ENCODE measurements at places on chromosomes 5 and 9.

- no peak for DNase-seq
- H3K4me3 ChIP-seq: no peak overlapping the region
- H3K27ac ChIP-seq: no peak overlapping the region
- H3K4me1 ChIP-seq: no peaks in the 10 kb centered on the region
- no peaks in the 10 kb centered on the region for H3K27me3 ChIP-seq
- no peaks in the 10 kb centered on the region for H3K36me3 ChIP-seq
Observed at GRCh38 chr5:168666356-168666755, 87.2 kb upstream of the PANK3 start.

DNA sequence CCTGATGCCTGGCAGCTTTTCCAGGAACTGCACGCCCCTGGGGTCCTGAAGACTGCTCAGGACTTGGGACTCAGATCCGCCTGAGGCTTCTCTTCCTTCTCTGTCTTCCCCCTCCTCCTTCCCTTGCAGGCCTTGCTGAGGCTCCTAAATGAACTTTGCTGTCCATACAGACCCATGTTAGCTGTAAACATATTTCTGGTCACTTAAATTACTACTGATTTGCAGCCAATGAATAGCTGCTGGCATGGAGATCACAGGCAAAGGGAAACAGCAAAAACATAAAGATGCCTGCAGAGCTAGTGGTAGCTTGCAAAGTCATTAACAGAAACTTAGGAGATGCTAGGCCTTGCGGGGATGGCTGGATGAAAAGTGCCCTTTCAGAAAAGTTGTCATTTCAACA lies 261.9 kb downstream of the GADD45G start:
- H3K27ac ChIP-seq: no peak overlapping the region
- no peak for DNase-seq
- no peaks in the 10 kb centered on the region for H3K4me1 ChIP-seq
- peaks cover 10% of the 10 kb centered on the region for H3K27me3 ChIP-seq

DNA sequence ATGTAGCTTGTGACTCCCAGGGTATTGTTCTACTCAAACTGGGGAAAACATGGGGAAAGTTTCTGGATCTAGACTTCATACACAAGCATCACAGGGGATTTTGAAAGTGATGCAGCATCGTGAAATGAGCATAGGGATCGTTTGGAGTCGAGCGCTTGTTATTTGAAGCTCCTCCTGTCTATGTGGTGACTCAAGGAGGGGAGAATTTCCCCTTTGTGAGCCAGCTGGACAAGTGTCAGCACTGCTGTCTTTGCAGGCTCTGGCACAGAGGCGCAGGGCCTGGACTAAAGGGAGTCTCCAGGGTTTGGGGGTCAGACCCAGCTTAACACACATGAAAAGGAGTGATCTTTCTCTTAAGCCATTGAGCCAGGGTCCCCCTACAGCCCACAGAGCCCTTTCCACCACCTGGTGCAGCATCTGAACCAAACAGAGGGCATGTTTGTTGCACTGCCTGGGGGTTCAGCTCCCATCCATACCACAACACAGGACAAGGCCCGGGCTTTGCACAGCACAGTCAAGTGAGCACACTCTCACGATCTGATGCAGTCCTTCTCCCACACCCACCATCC lies 51.0 kb downstream of the IRF1 start:
- DNase-seq: no peak
- H3K27ac ChIP-seq: no peak overlapping the region
- H3K27me3 ChIP-seq: no peaks in the 10 kb centered on the region
- H3K4me3 ChIP-seq: no peak overlapping the region
- H3K36me3 ChIP-seq: peaks cover 45% of the 10 kb centered on the region

DNA sequence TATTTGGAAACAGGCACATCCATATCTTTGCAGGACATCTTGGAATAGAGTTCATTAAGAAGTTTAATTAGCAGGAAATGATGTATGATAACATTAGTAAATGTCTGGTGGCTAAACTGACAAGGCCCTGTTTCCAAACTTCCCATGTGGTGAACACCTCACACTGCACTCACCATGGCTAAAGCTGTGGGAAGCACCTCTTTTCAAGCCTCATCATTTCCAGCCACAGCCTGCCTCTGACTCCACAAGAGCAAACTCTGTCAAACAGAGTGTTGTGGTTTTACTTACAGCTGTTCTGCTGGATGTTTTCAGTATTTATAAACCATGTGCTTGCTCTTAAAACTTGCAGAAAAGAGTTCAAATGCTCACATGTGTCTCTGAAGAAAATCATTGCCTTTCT lies 14.9 kb upstream of the NDUFB6 start:
- no peaks in the 10 kb centered on the region for H3K4me1 ChIP-seq
- no peak for DNase-seq
- no peak overlapping the region for H3K27ac ChIP-seq
- no peaks in the 10 kb centered on the region for H3K36me3 ChIP-seq
- no peak overlapping the region for H3K4me3 ChIP-seq

DNA sequence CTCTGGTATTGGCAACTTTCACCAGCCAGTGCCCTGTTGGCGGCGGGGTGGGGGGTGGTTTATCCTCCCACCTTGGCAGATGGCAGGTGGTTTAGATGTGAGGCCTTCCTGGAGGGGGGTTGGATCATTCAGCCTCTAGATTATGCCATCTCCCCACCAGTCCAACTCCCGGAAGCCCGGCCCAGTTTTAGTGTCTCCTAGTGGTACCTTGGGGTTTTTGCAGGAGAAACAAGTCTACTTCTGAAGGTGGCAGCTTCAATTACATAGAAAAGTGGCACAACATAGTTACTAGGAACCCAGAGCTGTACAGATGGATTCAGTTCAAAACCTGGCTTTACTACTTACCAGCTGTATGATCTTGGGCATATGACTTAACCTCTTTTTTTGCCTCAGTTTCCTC lies 11.3 kb downstream of the PRLR start:
- no peak overlapping the region for H3K4me3 ChIP-seq
- no peak overlapping the region for H3K27ac ChIP-seq
- DNase-seq: no peak

- DNase-seq: peak; percentile 92
- peaks cover 13% of the 10 kb centered on the region for H3K36me3 ChIP-seq
- H3K27me3 ChIP-seq: no peaks in the 10 kb centered on the region
- peaks cover 69% of the 10 kb centered on the region for H3K4me1 ChIP-seq
- peak overlapping the region; percentile 84 for H3K4me3 ChIP-seq
Observed at GRCh38 chr9:113578882-113579282, 115.4 kb downstream of the RGS3 start.

DNA sequence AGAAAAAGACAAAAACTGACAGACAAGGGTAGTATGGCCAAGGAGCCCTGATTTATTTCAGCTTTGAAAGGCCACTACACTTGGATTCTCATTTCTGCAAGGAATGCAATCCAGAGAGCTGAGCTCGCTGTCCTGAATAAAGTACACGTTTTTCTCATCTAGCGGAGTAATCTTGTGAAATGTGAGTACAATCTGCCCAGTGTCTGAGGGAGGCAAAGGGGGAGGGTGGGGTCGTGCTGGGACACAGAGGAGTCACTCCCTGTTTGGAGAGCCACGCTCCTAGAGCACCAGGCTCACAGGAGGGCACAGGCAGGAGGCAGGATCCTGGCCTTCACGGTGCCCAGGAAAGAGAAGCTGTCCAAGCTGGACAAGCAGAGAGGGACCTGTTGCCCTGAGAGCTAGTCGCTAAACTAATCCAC lies 51.0 kb upstream of the IFNK start:
- no peak overlapping the region for H3K4me3 ChIP-seq
- H3K27ac ChIP-seq: no peak overlapping the region
- no peak for DNase-seq

DNA sequence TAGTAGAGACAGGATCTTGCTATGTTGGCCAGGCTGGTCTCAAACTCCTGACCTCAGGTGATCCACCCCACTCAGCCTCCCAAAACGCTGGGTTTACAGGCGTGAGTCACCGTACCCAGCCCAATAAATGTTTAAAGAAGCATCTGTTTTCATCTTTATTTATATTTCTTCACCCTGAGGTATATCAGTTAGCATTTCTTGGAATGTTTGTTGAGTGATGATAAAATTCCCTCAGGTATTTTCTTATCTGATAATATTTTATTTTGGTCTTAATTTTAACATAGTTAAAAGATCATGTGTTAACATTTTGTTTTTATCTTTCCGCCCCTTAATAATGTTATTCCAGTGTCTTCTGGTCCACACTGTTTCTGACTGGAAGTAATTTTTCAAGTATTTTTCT lies 839.6 kb upstream of the CDH10 start:
- DNase-seq: no peak
- no peaks in the 10 kb centered on the region for H3K36me3 ChIP-seq
- H3K4me1 ChIP-seq: no peaks in the 10 kb centered on the region
- no peak overlapping the region for H3K27ac ChIP-seq

DNA sequence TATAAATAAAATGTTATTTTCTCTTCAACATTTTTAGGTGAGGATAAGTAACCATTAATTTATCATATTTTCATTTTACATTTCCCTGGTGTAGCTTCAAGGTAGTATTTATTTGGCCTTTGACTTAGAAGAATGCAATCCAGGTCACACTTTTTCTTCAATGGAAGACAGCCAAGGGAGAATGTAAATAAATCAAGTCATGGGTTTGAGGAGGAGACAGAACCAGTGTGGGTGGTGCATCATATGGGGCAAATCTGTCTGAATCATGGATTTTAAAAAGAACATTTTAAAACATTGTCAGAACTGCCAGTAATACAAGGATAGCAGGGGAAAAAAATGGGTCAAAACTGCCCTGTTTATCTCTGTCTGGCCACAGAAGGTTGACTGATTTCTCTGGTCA lies 229.5 kb downstream of the FAM114A2 start:
- no peak for DNase-seq
- no peaks in the 10 kb centered on the region for H3K4me1 ChIP-seq
- no peak overlapping the region for H3K27ac ChIP-seq
- H3K36me3 ChIP-seq: no peaks in the 10 kb centered on the region

DNA sequence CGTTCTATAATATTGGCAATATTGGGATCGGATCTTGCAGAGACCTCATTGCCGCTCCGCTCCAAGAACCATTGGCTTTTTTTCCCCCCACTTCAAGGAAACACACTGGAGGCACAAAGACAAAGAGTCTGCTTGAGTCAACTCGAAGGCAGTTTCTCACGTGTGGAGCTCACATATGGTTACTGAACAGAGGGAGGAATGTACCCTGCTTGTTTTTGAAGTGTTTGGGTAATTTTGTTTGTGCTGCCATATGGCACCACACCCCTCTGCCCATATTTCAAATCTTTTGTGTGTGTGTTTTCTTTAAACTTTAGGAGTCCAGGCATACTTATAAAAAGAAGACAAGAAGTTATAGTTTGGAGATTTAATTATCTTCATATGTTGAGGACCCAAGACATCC lies 595.9 kb downstream of the DTWD2 start:
- H3K27me3 ChIP-seq: no peaks in the 10 kb centered on the region
- DNase-seq: no peak
- no peaks in the 10 kb centered on the region for H3K4me1 ChIP-seq
- H3K27ac ChIP-seq: no peak overlapping the region
- no peaks in the 10 kb centered on the region for H3K36me3 ChIP-seq

DNA sequence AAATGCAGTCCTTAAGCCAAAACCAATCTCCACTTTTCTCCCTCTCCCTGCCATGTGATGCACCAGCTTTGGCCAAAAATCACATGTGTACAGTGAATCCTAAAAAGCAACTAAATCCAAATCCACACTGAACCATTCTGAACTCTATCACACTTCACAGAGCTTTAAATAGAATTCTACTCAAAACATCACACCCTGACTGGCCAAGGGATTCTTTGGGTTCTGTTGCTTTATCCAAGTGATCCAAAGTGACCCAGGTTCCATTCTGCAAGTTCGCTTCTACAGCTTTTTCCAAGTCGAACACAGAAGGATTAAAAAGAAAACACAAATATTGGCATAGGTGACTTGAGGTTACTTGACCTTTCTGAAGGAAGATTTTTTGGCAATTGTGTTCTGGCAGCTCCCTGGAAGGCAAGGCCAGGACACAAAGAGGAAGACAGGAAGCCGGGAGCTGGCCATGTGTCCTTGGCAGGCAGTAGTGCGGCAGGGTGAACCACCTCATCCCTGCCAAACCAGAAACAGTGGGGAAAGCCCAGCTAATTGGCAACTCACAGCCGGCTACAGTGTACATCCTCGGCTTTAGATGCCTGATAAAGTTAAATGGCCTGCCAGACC lies 115.0 kb downstream of the NFIB start:
- H3K27me3 ChIP-seq: no peaks in the 10 kb centered on the region
- no peak overlapping the region for H3K27ac ChIP-seq
- H3K36me3 ChIP-seq: no peaks in the 10 kb centered on the region
- H3K4me1 ChIP-seq: no peaks in the 10 kb centered on the region

DNA sequence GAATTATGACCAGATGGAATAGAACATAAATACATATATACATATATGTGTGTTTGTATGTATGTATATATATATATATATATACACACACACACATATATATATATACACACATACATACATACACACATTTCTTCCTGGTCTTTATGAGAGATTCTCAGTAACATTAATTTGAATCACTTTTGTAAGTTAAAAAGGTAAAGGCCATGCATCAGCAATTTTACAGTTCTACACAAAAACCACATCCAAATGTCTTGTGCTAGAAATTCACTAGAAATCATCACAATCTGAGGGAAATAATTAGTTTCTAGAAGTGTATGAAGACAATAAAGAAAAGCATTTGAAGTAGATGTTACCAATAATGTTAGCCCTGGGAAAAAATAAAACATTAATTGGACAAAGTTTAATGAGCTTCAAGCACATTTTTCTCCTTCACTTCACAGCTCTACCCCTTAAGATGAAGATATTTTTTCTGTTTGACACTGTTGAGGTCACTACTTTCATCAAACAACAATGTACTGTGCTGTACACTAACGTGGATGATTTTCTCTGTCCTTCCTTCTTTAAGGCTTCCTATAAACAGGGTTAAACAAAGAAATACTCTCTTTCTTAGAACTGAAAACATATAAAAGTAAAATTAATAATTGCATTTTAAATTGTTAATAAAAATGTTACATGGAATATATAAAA lies 189.2 kb upstream of the NR4A3 start:
- H3K27ac ChIP-seq: no peak overlapping the region
- H3K4me1 ChIP-seq: no peaks in the 10 kb centered on the region
- DNase-seq: no peak
- H3K4me3 ChIP-seq: no peak overlapping the region
- H3K36me3 ChIP-seq: no peaks in the 10 kb centered on the region

DNA sequence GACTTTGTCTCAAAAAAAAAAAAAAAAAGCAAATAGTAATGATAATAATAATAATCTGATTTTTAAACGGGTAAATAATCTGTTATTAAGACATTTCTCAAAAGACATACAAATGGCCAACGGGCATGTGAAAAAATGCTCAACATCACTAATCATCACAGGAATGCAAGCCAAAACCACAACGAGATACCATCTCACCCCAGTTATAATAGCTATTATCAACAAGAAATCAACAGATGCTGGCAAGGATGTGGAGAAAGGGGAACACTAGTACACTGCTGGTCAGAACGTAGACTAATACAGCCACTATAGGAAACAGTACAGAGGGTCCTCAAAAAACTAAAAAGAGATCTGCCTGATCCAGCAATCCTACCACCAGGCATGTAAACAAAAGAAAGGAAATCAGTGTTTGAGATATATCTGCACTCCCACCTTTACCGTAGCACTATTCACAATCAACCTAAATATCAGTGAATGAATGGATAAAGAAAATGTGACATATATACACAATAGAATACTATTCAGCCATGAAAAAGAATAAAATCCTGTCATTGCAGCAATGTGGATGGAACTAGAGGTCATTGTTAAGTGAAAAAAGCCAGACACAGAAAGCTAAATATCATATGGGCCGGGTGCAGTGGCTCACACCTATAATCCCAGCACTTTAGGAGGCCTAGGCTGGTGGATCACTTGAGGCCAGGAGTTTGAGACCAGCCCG lies 24.9 kb downstream of the VAV2 start:
- H3K27me3 ChIP-seq: no peaks in the 10 kb centered on the region
- H3K4me1 ChIP-seq: peaks cover 4% of the 10 kb centered on the region
- no peak for DNase-seq
- H3K36me3 ChIP-seq: peaks cover 2% of the 10 kb centered on the region
